ENCODE measurements at places on chromosomes 6 and 20.

DNA sequence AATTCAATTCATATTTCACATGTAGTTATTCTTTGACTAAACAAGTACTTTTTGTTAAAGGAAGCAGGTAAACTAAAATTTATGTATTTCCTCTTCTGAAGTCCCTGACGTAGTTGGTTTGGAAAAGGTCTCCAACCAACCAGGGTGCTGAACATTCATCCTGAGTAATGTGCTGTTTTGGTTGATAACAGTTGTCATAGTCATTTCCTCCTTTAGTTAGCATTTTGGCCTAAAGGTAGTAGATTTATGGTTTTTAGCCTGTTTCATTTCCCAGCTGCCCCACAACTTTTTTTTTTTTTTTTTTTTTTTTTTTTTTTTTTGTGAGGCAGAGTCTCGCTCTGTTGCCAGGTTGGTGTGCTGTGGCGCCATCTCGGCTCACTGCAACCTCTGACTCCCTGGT, 382.8 kb upstream of the FLRT3 start:
- no peak for DNase-seq

DNA sequence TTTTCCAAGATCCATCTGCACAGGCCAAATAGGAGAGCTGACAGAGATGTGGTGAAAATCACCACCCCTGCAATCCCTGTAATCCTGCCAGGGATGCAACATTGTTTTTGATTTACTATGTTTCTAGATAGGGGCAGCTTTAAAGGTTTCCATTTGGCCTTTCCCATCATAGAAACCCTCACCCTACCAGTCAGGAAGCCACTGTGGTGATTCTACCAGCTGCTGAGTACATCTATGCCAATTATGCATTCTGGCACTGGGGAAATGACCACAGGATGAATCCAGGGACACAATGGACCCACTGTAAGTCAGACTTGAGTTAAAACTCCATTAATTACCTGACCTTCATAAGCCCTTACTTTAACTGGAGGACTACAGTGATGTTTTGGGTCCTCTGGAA, 130.4 kb downstream of the TNFRSF21 start:
- DNase-seq: no peak

- DNase-seq: no peak
Observed at GRCh38 chr6:87671555-87672029, 30.4 kb downstream of the AKIRIN2 start.

DNA sequence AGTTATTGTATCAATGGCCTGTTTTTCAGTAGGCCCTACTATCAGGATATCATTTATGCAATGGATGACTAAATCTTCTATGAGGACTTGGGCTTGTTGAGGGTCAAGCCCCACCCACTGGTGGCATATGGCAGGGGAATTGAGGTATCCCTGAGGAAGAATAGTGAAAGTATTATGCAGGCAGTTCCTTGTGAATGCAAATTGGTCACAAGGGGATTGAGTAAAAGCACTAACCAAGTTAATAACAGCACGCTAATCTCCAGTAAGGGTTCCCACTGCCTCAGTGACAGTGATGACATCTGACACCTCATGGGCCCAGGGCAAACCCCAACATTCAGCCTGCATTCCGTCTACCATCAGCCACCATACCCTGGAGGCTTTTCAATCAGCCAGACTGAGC, 14.9 kb downstream of the BPIFA1 start:
- DNase-seq: no peak

DNA sequence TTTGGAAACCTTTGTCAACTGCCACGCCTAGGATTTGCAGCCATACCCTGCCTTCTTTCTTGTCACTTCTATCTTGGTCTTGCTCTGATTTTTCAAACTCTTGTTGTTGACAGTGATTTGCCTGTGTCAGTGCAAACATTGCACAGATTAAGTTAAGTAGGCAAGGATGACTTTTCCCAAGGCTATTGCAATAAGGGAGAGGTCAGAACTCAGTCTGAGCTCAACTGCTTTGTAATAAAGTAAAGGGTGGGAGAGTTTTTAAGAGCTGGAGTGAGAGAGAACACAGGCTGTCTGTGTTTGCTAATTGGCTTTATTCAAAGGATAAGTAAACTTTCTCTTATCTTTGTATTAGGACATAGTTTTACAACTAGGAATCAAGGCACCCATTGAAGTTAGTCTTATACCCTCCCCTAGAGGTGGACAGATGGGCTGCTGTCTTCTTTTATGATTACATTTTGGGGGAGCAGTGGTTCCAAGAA, 448.6 kb downstream of the PHF3 start:
- no peak for DNase-seq

DNA sequence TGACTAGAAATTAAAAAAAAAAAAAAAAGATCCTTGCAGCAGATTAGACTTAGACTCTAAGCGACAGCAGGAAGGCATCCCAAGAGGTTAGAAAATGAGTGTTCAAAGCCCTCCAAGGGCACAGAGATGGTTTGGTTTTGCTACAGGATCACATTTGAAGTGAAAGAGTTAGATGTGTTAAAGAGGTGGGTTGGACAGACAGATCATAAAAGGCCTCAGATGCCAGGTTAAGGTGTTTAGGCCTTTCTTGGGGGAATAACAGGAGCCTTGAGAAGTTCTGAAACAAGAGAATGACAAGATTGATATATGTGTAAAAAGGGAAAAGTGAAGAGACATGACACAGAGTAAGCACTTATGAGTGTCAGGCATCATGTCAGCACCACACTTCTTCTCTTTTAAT, 107.5 kb downstream of the FYN start:
- no peak for DNase-seq

DNA sequence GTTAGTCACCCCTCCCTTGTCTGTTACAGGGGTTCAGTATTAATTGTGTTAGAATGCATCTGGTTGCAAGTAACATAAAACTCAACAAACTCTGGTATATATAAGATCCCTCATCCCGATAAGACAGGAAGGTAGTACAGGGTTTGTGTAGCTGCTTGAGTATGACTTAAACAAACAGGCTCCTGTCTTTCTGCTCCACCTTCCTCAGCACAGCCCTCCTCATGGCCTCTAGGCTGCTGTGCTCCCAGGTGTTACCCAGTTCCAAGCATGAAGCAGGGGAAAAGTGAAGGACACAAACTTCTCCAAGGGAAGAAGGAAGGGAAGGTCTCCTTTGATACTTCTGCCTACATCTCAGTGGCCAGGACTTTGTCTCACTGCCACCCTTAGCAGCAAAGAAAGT, 1.4 kb upstream of the RALGAPB start:
- DNase-seq: no peak
